ENCODE measurements at places on chromosomes 2 and 18.

GRCh38 chr2:16633621-16634430, 31.8 kb downstream of the CYRIA start:
- no peak for DNase-seq

GRCh38 chr2:23533338-23533695, 148.3 kb downstream of the KLHL29 start:
- no peak for DNase-seq

DNA sequence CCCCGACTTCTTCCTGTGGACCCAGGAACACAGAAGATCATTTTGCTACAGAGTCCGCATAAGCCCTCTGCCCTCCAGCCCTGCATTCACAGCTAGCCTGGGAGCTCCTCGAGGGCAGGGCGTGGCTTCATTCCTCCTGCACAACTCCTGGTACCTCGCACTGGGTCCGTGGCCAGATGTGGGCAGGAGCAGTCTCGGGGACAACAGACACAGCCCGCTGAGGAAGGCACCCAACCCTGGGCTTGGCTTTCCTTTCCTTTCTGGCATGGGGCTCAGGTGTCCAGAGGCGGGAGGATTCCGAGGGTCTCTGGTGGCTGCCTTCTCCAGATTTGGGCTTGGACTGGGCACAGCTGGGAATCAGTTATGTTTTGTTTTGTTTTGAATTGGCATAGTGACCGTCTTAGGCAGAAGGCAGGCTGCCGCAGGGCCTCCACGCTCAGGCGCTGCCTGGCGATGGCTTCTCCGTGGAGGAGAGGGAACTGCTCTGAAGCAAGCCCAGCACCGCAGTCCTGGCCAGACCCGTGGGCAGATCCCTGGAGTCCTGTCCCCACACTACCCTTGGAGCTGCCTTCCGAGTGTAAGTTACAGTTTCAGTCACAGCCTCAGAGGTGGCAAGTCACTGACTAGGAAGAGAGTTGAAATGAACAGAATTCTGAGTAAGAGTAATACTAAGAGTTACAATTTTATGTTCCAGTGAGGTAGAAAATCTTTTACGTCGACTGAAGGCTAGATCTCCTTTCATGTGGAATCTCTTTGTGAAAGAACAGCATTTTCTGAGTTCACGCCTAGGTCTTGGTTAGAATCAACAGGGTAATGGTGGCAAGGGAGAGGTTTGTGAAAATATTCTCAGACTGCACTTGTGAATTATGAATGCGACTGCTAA, 47.9 kb downstream of the LDLRAD4 start:
- DNase-seq, result no peak

- no peak for DNase-seq
These were observed 379.0 kb downstream of the ZEB2 start for GRCh38 chr2:144140891-144141290.

- DNase-seq, result no peak
These were observed 16.3 kb downstream of the SP3 start for GRCh38 chr2:173948842-173949241.

DNA sequence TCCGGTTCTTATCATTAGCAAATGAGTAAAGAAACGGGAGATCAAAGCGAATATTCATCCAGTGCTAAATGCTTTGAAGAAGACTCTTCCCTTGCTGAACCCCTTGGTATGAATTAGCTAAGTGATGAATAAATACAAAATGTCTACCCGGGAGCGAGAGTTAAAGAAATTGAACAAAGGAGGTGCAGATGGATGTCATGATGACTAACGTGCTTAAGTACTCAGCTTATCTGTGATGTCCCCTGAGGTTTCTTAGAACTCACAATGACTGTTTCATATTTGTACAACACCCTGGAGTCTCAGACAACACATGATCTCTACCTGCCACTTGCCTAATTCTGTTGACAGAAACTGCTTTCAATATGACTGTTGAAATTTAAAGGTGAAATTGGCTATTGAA, 148.5 kb downstream of the TMEM200C start:
- DNase-seq, result peak; percentile 80

DNA sequence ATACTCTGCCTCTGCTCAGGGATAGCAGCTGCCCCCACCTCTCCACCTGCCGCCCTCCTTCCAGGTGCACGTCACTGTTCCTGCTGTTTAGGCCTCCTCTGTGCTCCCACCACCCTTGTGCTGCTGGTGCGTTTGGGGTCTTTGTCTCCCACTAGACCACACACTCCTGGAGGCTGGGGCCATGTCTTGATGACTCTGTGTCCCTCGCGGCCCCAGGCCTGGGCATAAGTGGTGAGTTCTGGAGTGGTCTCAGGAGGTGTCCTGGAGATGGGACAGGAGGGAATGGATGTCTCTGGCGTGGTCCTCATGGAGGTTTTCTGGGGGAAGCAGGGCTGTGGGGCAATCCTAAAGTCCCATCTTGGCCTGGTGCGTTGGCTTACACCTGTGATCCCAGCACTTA, 132.1 kb downstream of the TFCP2L1 start:
- DNase-seq, result no peak

DNA sequence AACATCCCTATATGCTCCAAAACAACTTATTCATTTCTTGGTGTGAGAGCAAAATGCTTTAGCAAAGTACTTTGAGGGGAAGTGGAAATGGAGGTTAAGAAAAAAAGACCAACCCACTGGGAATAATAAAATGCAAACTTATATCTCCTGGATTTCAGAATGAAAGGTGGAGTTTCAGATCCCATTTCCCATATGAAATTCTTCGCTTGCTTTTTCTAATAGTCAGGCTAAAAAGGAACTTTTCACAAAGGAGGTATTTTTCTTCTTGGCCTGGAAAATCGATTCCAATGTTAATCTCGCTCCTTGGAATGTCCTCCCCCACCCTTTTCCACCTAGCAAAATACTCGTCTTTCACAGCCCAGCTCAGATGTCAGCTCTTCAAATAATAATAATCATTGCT, 360.9 kb downstream of the LPIN1 start:
- no peak for DNase-seq

- DNase-seq, result no peak
These were observed 65.9 kb downstream of the MBP start for GRCh38 chr18:77066689-77067088.

GRCh38 chr2:22283436-22283835, 1101.5 kb upstream of the KLHL29 start:
- no peak for DNase-seq

GRCh38 chr18:28808373-28808772, 631.4 kb upstream of the CDH2 start:
- no peak for DNase-seq

DNA sequence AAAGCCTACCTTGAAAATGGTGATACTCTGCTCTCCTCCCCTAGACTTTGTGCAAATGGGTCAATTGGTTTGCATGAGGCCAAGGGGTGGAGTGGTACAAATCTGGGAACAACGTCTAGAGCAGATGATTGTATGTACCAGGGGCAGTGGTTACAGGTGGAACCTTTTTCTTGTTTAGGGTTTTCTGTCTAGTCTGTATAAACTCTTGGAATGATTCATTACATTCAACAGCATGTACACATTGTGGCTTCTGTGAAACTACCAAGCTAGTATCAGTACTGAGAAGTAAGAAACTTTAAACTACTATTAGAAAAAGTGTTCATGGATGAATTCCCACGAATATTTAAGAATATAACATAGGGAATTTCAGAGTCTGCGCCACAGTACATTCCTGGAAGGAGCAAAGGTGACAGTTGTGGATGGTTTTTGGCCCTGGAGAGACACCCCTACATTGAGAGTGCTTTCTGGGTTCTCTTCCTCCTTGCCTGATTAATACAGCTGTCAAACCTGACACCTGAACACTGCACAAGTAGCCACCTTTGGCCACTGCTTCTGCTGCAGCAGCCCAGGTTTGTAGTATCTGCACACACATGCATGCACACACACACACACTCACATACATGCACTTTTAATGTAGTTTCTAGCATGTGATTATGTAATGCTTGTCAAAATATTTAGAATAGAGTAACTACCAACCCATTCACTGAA, 30.0 kb downstream of the CFAP221 start:
- DNase-seq, result no peak

- no peak for DNase-seq
These were observed 46.8 kb upstream of the DNMT3A start for GRCh38 chr2:25388491-25388890.

GRCh38 chr18:61833978-61834377, 58.8 kb downstream of the RNF152 start:
- no peak for DNase-seq

- DNase-seq, result no peak
These were observed 594.3 kb downstream of the STK39 start for GRCh38 chr2:167653131-167653530.

DNA sequence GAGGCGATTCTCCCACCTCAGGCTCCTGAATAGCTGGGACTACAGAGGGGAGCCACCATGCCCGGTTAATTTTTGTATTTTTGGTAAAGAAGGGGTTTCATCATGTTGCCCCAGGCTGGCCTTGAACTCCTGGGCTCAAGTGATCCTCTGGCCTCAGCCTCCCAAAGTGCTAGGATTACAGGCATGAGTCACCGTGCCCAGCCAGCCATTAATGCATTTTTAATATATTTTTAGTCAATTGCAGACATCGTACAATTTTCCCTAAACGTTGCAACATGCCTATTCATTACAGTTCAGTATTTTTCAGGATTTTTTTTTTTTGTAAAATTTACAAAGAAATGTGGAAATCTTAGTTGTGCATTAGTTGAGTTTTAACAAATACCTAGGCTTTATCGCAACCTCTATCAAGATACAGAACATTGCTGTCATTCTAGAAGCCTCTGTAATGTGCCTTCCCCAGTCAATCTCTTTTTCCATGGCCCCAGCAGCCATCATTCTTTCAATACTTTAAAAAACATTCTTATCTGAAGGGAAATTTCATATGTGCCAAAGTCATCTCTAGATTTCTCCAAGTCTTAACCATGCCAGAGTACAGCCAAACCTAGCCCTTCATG, 14.7 kb downstream of the NABP1 start:
- DNase-seq, result no peak

DNA sequence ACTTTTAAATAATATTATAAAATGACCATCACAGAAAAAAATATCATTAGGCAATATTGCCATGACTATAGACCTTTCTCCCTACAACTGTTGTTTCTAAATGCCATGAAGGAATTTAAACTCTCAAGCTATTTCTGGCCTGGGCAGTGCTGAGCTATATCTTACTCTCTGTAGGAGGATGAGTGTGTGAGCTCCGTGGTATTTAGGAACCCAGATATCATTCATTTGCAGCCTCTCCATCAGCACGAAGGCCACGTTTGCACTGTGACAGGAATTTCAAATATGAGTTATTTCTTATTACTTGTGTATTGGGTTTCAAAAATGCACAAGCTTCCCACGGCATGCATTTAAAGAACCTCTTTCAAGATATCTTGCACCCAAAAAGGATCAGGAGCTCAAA, 35.0 kb upstream of the SOX11 start:
- no peak for DNase-seq

DNA sequence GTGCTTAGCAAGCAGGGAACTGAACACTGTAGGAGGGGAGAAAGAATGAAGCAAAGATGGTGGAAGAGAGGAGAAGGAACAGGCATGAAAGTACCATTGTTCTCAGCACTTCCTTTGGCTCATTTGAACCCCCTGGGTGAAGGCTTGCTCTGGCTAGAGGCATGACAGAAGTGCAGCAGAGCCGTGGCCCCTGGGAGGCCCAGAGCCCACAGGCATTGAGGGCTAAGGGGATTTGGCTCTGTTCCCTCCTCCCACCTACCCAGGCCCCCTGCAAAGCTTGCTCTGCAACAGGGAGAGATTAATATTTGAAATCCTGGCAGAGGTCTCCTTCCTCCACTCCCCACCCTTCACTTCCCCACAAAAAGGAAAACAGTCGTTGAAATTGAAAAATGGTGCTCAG, 262.6 kb downstream of the CELF4 start:
- no peak for DNase-seq

GRCh38 chr2:44980751-44981713, 28.2 kb downstream of the SIX2 start:
- no peak for DNase-seq

- no peak for DNase-seq
These were observed 15.7 kb downstream of the MAL start for GRCh38 chr2:95041060-95041823.

- DNase-seq, result no peak
These were observed 37.8 kb downstream of the LPIN1 start for GRCh38 chr2:11784280-11784679.

GRCh38 chr2:207983641-207984042, 41.7 kb downstream of the PLEKHM3 start:
- DNase-seq, result no peak

DNA sequence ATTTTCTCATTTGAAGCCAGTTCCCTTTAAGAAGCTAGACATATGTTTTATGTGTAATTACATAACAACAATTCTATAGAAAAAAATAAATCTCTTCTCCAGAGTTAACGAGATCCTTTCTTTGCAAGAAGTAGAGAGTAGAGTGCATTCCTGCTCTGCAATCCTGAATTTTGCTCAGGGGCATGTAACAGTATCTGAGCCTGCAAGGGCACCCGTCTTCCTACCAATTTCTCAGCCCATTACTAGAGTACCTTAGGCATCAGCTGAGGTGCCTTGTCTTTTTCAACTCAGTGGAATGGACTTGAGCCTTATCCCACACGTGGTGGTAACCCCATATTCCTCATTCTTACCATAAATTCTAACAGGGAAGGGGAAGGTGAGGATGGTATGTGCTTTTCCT, 205.9 kb downstream of the IKZF2 start:
- no peak for DNase-seq

- DNase-seq, result no peak
These were observed 981.0 kb upstream of the CDH2 start for GRCh38 chr18:29157905-29158304.

DNA sequence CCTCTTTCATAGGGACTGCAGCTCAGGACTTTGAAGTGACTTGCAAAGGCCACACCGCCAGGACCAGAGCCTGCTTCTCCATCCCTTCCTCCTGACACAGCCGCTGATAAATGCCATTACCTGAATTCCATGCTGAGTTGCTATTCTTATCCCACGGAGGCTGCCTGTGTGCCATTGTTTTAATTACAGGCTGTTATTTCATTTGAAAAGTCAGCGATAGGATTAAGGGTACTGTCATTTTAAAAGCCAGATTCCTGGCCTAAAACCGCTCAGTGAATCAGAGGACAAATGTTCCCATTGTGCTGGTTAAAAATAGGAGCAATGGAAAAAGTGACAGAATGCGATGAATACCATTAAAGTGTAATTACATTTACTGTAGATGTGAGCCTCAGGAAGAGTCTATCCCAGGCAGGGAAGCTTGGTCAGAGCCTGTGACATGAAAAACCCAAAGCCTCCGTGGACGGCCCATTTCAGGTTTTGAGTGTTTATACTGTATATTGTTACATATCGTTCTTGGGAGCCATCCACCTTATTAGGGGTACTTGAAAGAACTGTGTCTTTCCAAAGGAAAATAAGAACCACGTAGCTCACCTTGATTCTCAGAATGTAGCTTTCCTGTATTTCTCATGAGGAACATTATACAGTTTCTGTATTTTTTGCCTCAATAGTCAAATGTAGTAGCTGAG, 41.3 kb downstream of the PDCL3 start:
- DNase-seq, result no peak

GRCh38 chr2:143451642-143452281, 322.5 kb downstream of the ARHGAP15 start:
- no peak for DNase-seq

DNA sequence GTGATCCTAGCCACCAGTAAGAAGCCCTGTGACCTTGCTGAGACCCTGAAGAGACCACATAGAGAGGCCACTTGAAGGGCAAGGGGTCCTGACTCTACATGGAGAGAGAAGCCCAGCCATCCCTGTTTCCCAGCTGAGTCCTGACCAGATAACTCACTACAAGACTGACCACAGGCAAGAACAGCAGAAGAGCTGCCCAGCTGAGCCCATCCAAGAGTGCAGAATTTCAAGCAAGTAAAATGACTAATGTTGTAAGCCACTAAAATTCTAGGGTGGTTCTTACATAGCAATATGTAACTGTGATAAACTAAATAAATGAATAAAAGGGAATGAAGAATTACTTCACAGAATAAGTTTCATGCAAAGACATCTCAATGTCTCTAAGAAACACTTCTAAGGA, 58.4 kb upstream of the WIPF1 start:
- DNase-seq, result no peak
